ENCODE measurements at places on chromosomes 1 and 21. TPM values are rescaled to one million over a fixed set of nuclear protein-coding genes. Genes with fewer than 3 reads are reported as not detected.

DNA sequence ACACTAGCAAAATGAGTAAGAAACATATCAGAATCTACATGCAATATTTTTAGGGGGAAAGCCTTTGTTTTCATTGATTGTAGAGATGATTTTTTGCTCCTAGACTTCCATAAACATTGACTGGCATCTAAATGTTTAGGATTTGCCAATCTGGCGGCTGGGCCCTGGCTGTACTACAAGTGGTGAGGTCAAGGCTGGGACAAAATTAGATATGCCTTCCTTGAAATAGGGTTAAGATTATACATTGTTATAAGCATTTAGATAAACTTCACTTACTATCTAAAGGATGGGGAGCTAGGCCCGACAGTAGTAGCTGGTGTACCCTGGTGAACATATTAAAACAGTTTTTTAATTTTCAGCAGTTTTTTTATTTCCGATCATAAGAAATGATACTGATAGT, 5.2 kb downstream of the NFIA start:
- DNase-seq: no peak

DNA sequence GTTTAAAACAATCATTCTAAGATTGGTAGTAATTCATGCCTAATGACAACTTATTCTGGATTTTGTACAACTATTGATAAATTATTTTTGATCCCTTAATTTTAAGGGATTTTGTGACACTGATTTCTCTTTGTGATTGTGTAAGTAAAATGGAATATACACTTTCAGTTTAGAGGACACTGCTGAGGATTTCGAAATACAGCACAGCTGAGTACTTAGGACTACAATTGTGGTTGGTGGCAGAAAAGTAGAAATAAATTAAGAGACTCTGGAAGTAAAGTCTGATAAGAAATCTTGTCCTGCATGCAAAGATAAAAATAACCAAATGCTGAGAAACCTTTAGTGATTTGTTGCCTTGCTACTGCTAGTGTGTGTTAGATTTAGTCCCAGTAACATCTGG, 40.0 kb downstream of the TYW3 start:
- no peak for DNase-seq

Gene ARHGAP30
- polyA plus RNA-seq: not detected

- DNase-seq: peak; percentile 66
Observed at GRCh38 chr1:45012639-45013278, 705 bp downstream of the UROD start.

Gene PSMB2
- 67.6 TPM for polyA plus RNA-seq

DNA sequence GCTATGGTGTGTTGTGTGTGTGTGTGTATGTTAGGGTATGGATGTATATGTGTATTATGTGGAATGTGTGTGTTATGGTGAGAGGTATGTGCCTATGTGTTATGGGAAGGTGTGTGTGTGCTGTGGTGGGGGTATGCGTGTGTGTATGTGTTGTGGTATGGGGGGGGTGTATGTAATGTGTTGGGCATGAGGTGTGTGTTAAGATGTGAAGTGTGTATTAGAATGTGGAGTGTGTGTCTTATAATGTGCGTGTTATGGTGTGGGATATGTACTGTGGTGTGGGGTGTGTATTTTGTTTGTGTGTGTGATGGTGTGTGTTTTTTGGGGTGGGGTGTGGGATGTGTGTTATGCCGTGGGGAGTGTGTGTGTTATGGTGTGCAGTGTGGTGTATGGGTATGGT, 242.5 kb downstream of the RHOU start:
- no peak for DNase-seq

DNA sequence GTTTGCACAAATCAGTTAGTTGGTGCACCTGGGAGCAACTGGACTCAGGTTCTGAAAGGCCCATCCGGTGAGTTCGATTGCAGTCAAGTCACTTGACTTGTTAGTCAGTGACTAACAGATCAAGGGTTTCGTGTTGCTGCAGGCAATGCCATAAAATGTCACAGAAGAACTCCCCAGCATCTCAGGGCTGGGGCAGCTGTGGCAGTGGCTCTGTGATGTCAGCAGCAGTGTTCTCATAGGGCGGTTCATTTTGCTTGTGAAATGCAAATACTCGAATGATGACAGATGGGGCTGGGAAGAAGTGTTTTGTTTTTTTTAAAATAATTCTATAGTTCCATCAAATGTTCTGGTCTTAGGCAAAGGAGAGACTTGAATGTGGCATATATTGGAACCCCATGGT, 287.8 kb downstream of the LMX1A start:
- DNase-seq: no peak

GRCh38 chr1:238767321-238767720, 619.0 kb upstream of the CHRM3 start:
- DNase-seq: no peak

Gene PLA2G2F
- polyA plus RNA-seq: not detected

Gene FCRL3
- polyA plus RNA-seq: not detected

Gene SLAMF8
- 0.46 TPM for polyA plus RNA-seq

DNA sequence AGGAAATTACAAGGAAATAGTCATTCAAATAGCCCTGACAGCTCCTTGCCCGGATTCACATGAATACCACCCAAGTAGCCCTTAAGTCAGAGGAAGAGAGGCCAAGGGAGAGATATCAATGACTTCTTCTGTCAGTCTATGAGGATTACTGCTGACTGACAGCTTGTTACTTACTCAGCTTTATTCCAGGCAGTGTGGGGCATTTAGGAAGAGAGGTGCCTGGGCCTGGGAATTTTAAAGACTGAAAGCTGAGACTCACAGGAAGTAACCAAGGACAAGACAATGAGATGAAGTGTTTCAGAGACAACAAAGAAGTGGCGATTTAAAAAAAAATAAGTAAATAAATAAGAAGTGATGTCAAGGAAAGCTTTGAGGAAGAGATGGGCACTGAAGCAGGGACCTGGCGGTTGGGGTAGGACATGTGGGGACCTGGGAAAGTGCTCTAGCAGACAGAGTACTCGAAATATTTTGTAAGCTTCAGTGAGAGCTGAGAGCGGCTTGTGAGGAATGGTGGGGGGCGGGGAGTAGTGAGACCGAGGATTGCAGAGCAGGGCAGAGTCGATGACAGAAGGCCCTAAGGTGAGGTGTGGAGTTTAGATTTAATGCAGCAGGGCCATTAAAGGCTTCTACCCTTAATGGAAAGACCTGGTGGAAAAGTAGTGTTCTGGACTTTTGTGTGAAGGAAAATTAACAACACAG, 58.9 kb downstream of the ST3GAL3 start:
- no peak for DNase-seq

Gene ZFP69B
- 4.4 TPM for polyA plus RNA-seq

Gene LAMB3
- 1.1 TPM for polyA plus RNA-seq

Measured in muscle of arm (tissue), 14 donors.